CD4-positive, alpha-beta T cell treated with Interleukin-6 at 100 ng/mL for 8 hours (primary cell): ENCODE measurements at places on chromosomes 3 and 15.
A peak's percentile ranks its signal among the peaks of the same experiment; 100 is the strongest.

DNA sequence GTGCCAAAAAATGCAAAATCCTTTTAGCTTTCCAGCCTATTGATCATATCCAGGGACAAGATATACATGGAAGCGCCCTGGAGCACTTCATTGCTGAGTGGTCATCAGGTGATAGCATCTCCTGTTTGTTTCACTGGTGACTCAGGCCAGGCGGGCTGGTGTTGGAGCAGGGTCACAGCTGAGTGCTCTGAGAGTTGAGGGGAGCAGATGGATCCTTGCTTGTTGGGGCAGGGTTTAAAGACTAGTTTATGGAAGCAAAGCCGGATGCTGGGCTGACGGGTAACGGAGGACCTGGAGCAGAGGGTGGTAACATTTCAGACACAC lies 405.0 kb upstream of the TPM1 start:
- DNase-seq = no peak

GRCh38 chr3:3893590-3893989 lies 94.4 kb downstream of the LRRN1 start:
- DNase-seq = no peak

GRCh38 chr3:99561056-99561455 lies 77.3 kb upstream of the COL8A1 start:
- DNase-seq = no peak

GRCh38 chr15:77538027-77538451 lies 94.7 kb downstream of the LINGO1 start:
- no peak for DNase-seq

DNA sequence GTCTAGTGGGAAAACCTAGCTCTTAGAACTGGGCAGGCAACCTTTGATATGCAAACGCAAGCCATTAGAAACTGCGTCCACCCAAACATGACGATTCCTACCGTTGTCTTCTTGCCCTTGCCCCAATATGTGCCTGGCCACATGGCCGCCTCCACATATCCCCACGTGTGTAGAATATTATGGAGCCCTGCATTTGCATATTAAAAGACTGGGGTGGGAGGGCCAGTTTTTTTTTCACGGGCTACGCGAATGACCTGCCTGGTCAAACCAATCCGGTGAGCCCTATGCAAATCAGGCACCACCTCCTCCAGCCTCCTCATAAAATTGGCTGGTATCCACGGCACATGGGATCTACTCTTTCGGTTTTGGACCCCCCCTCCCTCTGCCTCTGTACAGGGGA lies 381.0 kb upstream of the RGMA start:
- no peak for DNase-seq

- DNase-seq = no peak
Measured at GRCh38 chr3:185115371-185115770, 37.5 kb downstream of the C3orf70 start.

- no peak for DNase-seq
Measured at GRCh38 chr3:80696280-80696679, 928.5 kb upstream of the ROBO1 start.

- no peak for DNase-seq
Measured at GRCh38 chr3:141859651-141860050, 16.8 kb upstream of the ATP1B3 start.

DNA sequence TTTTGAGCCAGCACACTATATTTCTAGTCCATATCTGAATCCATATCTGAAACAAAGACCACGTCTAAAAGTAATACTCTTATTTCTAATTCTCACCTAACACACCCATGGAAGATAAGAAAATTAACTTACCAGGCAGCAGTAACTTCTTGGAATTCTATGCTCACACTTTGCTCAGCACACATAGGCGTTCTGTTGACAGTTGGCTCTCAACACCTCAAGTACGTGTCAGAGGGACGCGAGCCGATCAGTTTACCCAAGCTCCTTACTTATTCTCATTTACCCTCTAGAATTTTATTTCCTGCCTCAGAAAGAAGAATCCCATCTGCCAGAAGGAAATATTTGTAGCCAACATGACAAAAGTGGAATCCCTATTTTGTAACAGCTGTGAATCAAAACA lies 911.9 kb downstream of the FHIT start:
- no peak for DNase-seq

GRCh38 chr3:156575641-156576040 lies 20.7 kb upstream of the SSR3 start:
- no peak for DNase-seq

- no peak for DNase-seq
Measured at GRCh38 chr3:11246663-11246970, 25.6 kb upstream of the ATG7 start.

GRCh38 chr3:152292366-152292765 lies 23.6 kb downstream of the MBNL1 start:
- DNase-seq = no peak

GRCh38 chr3:51514210-51514609 lies 14.4 kb upstream of the DCAF1 start:
- DNase-seq = no peak

GRCh38 chr15:82039871-82040270 lies 5.9 kb downstream of the MEX3B start:
- DNase-seq = no peak

- no peak for DNase-seq
Measured at GRCh38 chr15:50744601-50745000, 20.9 kb downstream of the SPPL2A start.

DNA sequence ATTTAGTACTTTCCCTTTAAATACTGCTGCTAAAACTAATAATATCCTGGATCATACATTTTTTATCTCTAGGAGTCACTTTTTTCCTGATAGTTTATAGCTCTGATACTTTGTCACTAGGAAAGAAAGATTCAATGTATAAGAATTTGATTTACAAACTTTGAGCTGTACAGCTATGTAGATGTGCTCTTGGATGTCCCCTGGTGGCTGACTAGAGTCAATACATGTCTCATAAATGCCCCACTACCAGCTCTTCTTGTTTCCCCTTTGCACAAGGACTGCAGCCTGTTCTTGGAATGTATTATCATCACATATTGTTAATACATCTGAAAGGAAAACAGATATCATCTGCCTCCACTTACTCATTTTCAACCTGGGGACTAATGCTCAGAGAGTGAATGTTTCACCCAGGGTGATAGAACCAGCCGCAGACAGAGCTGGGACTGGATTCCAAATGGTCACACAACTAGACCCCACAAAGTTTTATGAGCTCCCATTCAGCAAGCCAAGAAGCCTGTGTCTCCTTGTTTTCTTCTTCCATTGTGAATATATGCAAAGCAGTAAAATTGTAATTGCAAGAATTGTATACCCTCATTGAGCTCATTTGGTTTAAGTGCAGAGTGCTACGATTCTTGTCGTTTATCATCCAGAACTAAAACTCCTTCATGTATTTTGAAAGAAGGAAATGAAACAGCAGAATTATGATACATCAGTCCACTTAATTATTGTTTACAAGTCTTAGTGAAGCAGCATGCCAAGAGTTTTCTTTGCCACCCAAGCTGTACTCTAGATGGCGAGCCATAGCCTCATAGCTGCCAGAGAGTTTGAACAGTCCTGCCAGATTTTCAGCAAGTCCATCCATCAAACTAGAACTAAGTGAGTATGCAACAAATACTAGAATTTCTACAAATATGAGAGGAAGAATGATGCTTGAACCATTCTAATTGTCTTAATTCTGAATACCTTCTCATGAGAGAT lies 261.6 kb upstream of the LMCD1 start:
- peak; percentile 7 for DNase-seq

- DNase-seq = no peak
Measured at GRCh38 chr3:31244929-31245817, 287.6 kb upstream of the STT3B start.

DNA sequence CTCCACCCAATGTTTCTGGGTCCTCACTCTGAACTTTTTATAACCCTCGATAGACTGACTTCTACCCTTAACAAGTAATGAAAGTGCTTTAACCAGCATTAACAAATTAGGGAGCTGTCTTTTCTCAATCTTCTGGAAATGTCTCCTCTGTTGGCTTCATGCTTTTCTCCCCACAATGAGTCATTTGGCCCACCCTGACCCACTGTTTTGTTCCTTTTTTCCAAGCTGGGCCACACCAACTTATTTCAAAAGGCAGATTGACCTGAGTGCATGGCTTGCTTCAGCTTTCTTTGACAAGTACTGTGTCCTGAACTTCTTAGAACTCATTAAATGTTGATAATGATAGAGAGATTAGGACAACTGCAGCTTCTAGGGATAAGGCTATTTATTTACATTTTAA lies 199.6 kb upstream of the SEMA6D start:
- DNase-seq = no peak

DNA sequence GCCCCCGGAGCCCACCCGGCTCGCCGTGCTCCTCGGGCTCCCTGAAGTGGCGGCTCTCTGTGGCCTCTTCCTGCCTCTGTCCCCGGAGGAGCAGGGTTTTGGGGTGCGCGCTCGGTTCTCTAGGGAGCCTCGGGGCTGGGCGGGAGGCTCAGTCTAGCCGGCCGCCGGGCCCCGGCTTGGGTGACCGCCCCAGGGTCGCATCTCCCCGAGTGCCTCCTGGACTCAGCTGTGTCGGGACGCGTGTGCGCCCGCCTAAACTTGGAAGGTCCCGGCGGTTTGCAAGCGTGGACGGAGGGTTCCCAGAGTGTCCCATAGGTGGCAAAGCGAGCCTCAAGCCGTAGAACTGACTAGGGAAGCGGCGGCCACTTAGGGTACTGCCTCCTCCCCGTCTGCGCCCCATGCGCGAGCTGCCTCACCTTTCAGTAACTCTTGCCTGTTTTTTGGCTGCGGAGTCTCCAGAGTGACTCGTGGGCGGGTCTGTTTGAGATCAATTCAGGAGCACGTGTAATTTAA lies 601 bp downstream of the ACTL6A start:
- peak; percentile 45 for DNase-seq

- DNase-seq = no peak
Measured at GRCh38 chr3:24690777-24691176, 196.1 kb upstream of the THRB start.

DNA sequence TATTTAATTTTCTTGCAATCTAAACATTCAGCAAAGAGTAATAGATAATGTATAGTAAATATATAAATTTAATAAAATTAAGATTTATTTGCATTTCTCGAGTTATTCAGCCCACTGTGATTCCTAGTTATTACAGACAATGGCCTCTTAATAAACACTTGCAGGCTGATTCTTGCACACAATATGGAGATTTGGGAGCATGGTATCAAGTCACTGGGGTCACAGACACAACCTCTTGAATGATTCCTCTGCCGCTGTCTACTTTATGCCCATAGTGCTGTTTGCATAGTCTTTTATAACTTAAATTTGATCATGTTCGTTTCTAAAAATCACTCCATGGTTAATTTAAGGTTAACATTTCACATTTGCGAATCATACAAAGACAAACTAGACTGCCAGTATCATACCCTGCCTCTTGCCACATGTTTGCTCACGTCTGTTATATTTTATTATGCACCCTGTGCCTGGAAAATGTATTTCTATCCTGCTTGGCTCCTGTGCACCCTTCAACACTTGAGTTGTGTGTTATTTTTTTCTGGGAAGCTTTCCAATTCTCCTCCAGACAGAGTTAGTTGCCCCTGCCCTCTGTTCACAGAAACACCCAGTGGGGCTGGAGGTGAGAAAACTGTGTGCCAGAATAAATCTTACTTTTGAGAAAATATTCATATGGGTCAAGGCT lies 206.3 kb upstream of the ROBO1 start:
- no peak for DNase-seq

- no peak for DNase-seq
Measured at GRCh38 chr15:25185156-25185710, 230.4 kb downstream of the SNRPN start.

DNA sequence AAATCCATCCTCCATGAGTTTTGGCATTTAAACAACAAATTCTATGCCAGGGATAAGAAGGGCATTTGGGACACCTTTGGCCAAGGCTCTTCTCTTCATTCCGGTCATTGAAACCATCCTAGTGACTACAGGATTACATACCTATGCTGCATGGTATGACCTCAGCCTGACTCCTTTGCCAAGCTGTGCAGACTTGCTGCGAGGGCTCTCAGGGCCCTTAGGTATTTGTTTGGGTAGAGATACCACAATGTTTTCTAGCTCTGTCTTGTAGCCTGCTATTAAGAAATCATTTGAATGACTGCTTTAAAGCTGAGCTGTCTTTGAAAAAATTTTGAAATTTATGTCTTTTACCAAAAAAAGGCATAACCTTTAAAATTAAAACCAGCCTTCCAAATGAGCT lies 749.8 kb upstream of the SGO1 start:
- DNase-seq = no peak

GRCh38 chr15:80464951-80465625 lies 60.9 kb downstream of the ARNT2 start:
- DNase-seq = no peak

- DNase-seq = no peak
Measured at GRCh38 chr3:12483872-12484197, 445 bp upstream of the TSEN2 start.

- no peak for DNase-seq
Measured at GRCh38 chr3:76756577-76756976, 283.3 kb upstream of the ROBO2 start.

DNA sequence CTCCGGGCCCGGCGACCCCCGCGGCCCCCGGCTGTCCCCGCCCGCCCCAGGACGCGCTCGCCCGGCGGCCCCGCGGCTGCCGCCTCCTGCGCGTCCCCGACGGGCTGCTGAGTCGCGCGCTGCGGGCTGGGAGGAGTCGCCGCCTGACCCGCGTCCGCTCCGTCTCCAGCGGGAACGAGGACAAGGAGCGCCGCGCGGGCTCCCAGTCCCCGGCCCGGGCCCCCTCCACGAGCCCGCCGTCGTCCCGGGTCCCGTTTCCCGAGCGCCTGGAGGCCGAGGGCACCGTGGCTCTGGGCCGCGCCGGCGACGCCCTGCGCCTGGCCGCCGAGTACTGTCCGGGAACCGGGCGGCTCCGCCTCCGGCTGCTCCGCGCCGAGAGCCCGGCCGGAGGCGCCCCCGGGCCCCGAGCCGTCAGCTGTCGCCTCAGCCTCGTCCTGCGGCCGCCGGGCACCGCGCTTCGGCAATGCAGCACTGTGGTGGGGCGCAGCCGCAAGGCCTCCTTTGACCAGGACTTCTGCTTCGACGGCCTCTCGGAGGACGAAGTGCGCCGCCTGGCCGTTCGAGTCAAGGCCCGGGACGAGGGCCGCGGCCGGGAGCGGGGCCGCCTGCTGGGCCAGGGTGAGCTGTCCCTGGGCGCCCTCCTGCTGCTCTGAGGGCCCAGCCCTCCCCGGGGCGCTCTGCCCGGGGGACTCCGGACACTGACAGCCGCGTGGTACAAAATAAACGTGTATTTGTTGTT lies 1.5 kb downstream of the C2CD4A start:
- DNase-seq = no peak

DNA sequence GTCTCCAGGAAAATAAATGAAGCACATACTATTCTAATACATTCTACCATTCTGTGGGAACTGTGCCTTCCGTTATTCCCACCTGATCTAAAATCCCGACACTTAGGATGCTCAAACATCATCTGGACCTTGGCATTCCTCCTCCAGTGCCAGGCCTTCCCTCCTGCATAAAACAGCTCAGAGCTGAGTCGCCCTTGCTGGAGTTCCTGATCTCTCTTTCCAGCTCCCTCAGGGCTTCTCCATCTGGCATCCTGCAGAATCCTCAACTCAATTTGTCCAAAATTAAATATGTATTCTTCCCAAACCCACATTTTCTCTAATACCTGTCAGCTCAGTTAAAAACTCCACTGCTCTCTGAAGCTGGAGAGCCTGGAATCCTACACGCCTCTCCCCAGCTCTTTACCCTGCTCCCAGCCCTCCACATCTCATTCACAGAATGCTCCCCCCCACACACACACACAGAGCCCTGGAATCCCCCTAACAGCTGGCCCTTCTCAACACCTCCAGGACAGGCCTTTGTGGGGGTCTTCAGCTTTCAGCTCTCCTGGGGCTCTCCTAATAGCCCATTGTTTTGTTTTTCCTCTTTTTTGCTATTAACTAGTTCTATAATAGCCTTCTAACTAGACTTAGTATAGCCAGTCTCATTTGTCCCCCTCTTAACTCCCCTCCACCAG lies 78.5 kb downstream of the HMG20A start:
- DNase-seq = no peak

GRCh38 chr3:179716226-179716625 lies 63.4 kb downstream of the USP13 start:
- DNase-seq = no peak
